ENCODE measurements at places on chromosomes 11 and 22. TPM values are rescaled to one million over a fixed set of nuclear protein-coding genes. Genes with fewer than 3 reads are reported as not detected.

GRCh38 chr11:75938543-75938942 lies 123.5 kb downstream of the UVRAG start:
- H3K36me3 ChIP-seq: peaks cover 5% of the 10 kb centered on the region
- no peak overlapping the region for H3K4me3 ChIP-seq
- H3K4me1 ChIP-seq: peaks cover 3% of the 10 kb centered on the region
- no peak overlapping the region for H3K27ac ChIP-seq
- no peaks in the 10 kb centered on the region for H3K27me3 ChIP-seq

GRCh38 chr11:58919980-58920379 lies 19.3 kb upstream of the GLYATL1 start:
- H3K36me3 ChIP-seq: no peaks in the 10 kb centered on the region
- H3K27me3 ChIP-seq: peaks cover 5% of the 10 kb centered on the region
- H3K4me1 ChIP-seq: peaks cover 11% of the 10 kb centered on the region
- no peak for DNase-seq
- H3K27ac ChIP-seq: no peak overlapping the region

AIFM3 gene
- total RNA-seq: not detected

- no peak for DNase-seq
- H3K27ac ChIP-seq: no peak overlapping the region
- H3K36me3 ChIP-seq: no peaks in the 10 kb centered on the region
- H3K4me1 ChIP-seq: peaks cover 20% of the 10 kb centered on the region
- no peak overlapping the region for H3K4me3 ChIP-seq
- no peaks in the 10 kb centered on the region for H3K27me3 ChIP-seq
These were observed 31.4 kb downstream of the PLEKHA7 start for GRCh38 chr11:16982809-16983208.

- no peak overlapping the region for H3K27ac ChIP-seq
- no peak overlapping the region for H3K4me3 ChIP-seq
- no peaks in the 10 kb centered on the region for H3K36me3 ChIP-seq
- no peak for DNase-seq
- H3K4me1 ChIP-seq: peaks cover 17% of the 10 kb centered on the region
These were observed 84.1 kb downstream of the C22orf31 start for GRCh38 chr22:28977481-28977971.

FAM83F gene
- total RNA-seq: 0.49 TPM

DNA sequence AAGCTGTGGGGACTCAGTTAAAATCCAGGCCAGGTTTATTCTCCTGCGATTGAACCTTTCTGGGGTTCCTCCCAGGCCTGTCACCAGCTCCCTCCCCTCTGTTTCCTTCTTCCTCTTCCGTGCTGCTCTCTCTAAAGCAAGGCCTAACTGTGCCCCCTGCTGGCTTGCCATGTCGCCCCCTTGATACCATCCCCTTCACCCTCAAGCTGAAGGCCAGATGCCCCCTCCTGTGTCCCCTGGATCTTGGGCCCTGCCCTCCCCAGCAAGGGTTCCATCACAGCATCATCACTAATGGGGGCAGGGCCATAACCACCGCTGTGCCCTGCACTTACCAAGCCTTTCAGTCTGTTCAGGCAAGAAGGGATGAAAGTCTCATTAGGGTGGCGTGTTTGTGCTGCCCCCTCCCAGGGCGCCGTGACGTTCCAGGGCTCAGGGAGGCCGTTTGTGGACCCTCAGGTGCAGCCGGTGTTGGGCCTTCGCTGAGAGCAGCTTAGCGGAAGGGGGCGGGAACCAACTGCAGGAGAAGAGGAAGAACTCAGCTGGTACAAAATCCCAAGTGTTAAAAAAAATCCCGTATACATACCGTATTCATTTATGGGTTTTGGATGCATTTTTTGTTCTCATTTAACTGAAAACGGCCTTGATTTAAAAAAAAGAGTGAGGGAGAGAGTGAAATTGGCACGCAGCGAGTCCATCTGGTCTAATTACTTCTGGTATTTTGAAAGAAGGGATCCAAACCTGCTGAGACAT lies 69.9 kb downstream of the MPPED1 start:
- peak; percentile 47 for DNase-seq
- H3K36me3 ChIP-seq: no peaks in the 10 kb centered on the region
- peaks cover under 1% of the 10 kb centered on the region for H3K27me3 ChIP-seq
- peak overlapping the region; percentile 32 for H3K4me3 ChIP-seq

GRCh38 chr11:6433998-6434660 lies 6.7 kb downstream of the HPX start:
- no peak overlapping the region for H3K4me3 ChIP-seq
- no peaks in the 10 kb centered on the region for H3K36me3 ChIP-seq
- DNase-seq: no peak
- H3K4me1 ChIP-seq: peaks cover 5% of the 10 kb centered on the region
- no peak overlapping the region for H3K27ac ChIP-seq

PIWIL4 gene
- total RNA-seq: 0.48 TPM

GRCh38 chr11:93493252-93493897 lies 49.8 kb downstream of the SMCO4 start:
- no peaks in the 10 kb centered on the region for H3K4me1 ChIP-seq
- no peak overlapping the region for H3K27ac ChIP-seq
- H3K4me3 ChIP-seq: no peak overlapping the region
- DNase-seq: no peak

GRCh38 chr11:106621484-106621883 lies 396.8 kb downstream of the GUCY1A2 start:
- no peaks in the 10 kb centered on the region for H3K36me3 ChIP-seq
- DNase-seq: no peak
- H3K4me3 ChIP-seq: no peak overlapping the region

MMP11 gene
- total RNA-seq: 0.32 TPM
